ENCODE measurements at places on chromosomes 16 and 17.

DNA sequence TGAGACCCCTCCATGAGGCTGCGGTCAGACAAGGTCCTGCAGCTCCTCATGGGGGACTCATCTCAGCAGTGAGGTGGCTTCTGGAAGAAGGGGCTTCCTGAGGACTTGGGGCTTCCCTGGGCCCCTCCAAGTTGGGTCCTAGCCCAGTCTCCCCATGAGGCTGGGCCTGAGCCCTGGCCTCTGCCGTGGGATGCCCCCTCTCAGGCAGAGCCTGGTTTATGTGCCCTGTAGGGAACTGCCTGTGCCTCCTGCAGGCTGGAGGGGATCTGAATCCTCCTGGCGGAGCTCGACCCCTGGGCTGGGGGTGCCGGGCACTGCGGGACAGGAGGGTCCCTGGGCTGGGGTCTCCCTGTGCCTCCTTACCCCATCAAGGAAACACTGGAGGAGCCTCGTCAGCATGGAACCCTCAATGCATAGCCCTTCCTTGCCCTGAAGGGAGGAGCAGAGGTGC is 45.8 kb downstream of the TNFRSF13B start:
- H3K27ac ChIP-seq, result no peak overlapping the region
- no peaks in the 10 kb centered on the region for H3K4me1 ChIP-seq
- peak; percentile 38 for DNase-seq
- no peak overlapping the region for H3K4me3 ChIP-seq
- no peaks in the 10 kb centered on the region for H3K36me3 ChIP-seq
- no peaks in the 10 kb centered on the region for H3K27me3 ChIP-seq

- DNase-seq, result no peak
- H3K27me3 ChIP-seq, result no peaks in the 10 kb centered on the region
- no peak overlapping the region for H3K4me3 ChIP-seq
- H3K36me3 ChIP-seq, result peaks cover 6% of the 10 kb centered on the region
- H3K4me1 ChIP-seq, result peaks cover 22% of the 10 kb centered on the region
- H3K27ac ChIP-seq, result no peak overlapping the region
Observed at GRCh38 chr16:21611556-21612384, 12.4 kb downstream of the METTL9 start.

DNA sequence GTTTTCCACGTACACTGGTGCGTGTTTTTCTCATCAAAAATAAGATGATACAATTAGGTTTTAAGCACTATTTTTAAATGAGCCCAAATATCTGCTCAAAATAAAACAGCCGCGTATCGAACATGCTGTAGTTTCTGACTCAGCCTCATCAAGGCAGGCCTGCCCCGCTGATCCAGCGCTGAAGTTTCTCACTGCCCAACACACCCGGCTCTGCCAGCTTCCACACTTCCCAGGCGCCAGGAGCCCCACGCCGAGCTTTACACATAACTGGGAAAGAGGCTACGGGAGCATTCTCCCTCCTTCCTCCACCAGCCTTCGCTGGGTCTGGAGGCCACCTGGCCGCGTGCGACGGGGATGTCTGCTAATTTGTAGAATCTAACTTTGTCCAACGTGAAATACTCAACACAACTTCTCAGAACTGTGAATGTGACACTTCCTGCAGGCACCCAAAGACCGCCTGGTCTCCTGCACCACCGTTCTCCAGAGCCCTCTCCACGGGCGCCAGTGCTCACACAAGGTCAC is 42.1 kb downstream of the MAP1LC3B start:
- H3K4me1 ChIP-seq, result no peaks in the 10 kb centered on the region
- peaks cover 21% of the 10 kb centered on the region for H3K36me3 ChIP-seq
- H3K27ac ChIP-seq, result no peak overlapping the region
- no peak for DNase-seq
- no peaks in the 10 kb centered on the region for H3K27me3 ChIP-seq
- no peak overlapping the region for H3K4me3 ChIP-seq

DNA sequence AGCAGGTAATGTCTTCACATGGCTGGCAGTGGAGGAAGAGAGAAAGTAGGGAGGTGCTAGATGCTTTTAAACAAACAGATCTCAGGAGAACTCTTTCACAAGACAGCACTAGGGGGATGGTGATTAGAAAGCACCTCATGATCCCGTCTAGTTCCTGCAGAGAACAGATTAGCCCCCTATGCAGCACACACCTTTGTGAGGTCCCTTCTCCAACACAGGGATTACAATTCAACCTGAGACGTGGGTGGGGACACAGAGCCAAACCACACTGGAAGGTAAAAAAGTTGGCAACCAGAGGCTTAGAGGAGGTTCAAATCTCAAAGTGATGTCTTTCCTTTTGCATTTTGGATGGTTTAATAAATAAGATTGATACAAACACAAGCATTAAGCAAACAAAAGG is 394.7 kb downstream of the WWOX start:
- no peak overlapping the region for H3K4me3 ChIP-seq
- no peaks in the 10 kb centered on the region for H3K4me1 ChIP-seq
- H3K27me3 ChIP-seq, result no peaks in the 10 kb centered on the region
- H3K36me3 ChIP-seq, result no peaks in the 10 kb centered on the region
- DNase-seq, result peak; percentile 54

- H3K27me3 ChIP-seq, result peaks cover under 1% of the 10 kb centered on the region
- H3K27ac ChIP-seq, result no peak overlapping the region
- peak; percentile 30 for DNase-seq
- H3K36me3 ChIP-seq, result no peaks in the 10 kb centered on the region
Observed at GRCh38 chr16:66262253-66263167, 104.0 kb upstream of the CDH5 start.

- peaks cover 3% of the 10 kb centered on the region for H3K4me1 ChIP-seq
- H3K27me3 ChIP-seq, result no peaks in the 10 kb centered on the region
- no peak overlapping the region for H3K27ac ChIP-seq
- no peak for DNase-seq
- H3K4me3 ChIP-seq, result no peak overlapping the region
Observed at GRCh38 chr16:27822529-27822928, 241.0 kb downstream of the GSG1L start.

DNA sequence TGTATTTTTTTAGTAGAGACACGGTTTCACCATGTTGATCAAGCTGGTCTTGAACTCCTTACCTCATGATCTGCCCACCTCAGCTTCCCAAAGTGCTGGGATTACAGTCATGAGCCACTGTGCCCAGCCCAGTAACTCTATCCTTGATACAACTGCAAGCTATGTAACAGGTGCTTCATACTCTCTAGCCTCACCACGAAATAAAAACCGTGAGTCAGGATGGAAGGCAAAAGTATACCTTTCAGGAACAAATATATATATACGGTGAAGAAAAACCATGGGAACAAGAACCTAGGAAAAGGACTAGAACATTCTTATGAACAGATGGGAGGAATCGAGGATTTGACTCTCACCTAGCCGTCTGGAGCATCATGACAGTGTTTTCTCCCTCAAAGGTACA is 9.6 kb upstream of the FBF1 start:
- H3K27ac ChIP-seq, result no peak overlapping the region
- H3K4me1 ChIP-seq, result no peaks in the 10 kb centered on the region
- H3K36me3 ChIP-seq, result peaks cover 82% of the 10 kb centered on the region
- H3K27me3 ChIP-seq, result no peaks in the 10 kb centered on the region

- H3K36me3 ChIP-seq, result no peaks in the 10 kb centered on the region
- no peaks in the 10 kb centered on the region for H3K4me1 ChIP-seq
- H3K27me3 ChIP-seq, result peaks cover 33% of the 10 kb centered on the region
- H3K4me3 ChIP-seq, result no peak overlapping the region
- H3K27ac ChIP-seq, result no peak overlapping the region
Observed at GRCh38 chr16:80440667-80441066, 100.1 kb upstream of the DYNLRB2 start.

DNA sequence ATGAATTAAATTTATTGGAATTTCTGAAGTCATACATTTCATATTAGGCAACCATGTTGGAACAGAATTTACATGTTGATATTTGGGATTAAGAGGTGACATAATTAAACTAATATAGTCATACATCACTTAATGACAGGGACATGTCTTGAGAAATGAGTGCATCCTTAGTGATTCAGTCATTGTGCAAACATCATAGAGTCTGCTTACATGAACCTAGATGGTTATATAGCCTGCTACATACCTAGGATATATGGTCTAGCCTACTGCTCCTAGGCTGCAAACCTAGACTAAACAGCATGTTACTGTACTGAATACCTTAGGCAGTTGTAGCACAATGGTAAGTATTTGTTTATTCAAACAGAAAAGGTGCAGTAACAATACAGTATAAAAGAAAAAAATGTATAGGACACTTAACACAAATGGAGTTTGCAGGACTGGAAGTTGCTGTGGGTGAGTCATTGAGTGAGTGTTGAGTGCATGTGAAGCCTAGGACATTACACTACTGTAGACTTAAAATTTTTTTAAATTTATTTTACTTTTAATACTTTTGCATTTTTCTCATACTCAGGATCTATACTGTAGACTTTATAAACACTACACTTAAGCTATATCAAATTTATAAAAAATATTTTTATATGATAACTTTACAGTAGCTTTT is 85.6 kb downstream of the OMG start:
- H3K36me3 ChIP-seq, result peaks cover 36% of the 10 kb centered on the region
- no peaks in the 10 kb centered on the region for H3K4me1 ChIP-seq
- no peak overlapping the region for H3K27ac ChIP-seq
- H3K27me3 ChIP-seq, result no peaks in the 10 kb centered on the region
- no peak overlapping the region for H3K4me3 ChIP-seq

DNA sequence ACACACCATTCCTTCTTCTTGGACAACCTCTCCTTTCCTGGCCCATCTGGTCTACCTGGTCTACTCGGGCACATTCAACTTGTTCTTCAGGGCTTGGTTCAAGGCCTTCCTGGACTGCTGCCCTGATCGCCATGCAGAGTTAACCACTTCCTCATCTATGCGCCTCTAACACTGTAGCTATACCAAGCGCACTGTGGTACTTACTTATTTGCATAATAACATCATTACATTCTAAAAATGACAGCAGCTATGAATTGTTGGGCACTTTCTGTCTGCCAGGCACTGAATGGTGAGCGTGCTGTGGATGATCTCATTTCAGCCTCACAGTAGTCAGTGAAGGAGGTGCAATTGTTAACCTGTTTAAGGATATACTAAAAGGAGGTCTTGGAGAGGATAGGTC is 66.9 kb upstream of the SDK2 start:
- no peak overlapping the region for H3K27ac ChIP-seq
- H3K4me3 ChIP-seq, result no peak overlapping the region
- H3K27me3 ChIP-seq, result peaks cover 32% of the 10 kb centered on the region
- H3K4me1 ChIP-seq, result no peaks in the 10 kb centered on the region
- no peak for DNase-seq

GRCh38 chr17:31582151-31582907 is 190.9 kb downstream of the RAB11FIP4 start:
- H3K27ac ChIP-seq, result no peak overlapping the region
- DNase-seq, result no peak
- H3K4me3 ChIP-seq, result no peak overlapping the region
- H3K27me3 ChIP-seq, result no peaks in the 10 kb centered on the region
- H3K36me3 ChIP-seq, result no peaks in the 10 kb centered on the region
- H3K4me1 ChIP-seq, result no peaks in the 10 kb centered on the region

DNA sequence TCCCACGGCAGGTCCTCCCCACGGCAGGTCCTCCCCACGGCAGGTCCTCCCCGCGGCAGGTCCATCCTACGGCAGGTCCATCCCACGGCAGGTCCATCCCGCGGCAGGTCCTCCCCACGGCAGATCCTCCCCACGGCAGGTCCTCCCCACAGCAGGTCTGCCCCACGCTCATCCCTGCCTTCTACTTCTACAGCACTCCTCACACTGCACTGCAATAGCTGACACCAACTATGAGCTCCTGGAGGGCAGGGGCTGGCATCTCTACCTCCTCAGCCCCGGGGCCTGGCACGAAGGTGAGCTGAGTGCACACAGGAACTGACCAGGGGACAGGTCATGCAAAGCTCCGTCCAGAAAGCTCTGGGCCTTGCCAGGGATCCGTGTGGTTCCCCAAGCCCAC is 45.3 kb downstream of the RPH3AL start:
- H3K4me3 ChIP-seq, result no peak overlapping the region
- DNase-seq, result no peak
- H3K36me3 ChIP-seq, result no peaks in the 10 kb centered on the region
- no peaks in the 10 kb centered on the region for H3K4me1 ChIP-seq
- peaks cover 22% of the 10 kb centered on the region for H3K27me3 ChIP-seq

DNA sequence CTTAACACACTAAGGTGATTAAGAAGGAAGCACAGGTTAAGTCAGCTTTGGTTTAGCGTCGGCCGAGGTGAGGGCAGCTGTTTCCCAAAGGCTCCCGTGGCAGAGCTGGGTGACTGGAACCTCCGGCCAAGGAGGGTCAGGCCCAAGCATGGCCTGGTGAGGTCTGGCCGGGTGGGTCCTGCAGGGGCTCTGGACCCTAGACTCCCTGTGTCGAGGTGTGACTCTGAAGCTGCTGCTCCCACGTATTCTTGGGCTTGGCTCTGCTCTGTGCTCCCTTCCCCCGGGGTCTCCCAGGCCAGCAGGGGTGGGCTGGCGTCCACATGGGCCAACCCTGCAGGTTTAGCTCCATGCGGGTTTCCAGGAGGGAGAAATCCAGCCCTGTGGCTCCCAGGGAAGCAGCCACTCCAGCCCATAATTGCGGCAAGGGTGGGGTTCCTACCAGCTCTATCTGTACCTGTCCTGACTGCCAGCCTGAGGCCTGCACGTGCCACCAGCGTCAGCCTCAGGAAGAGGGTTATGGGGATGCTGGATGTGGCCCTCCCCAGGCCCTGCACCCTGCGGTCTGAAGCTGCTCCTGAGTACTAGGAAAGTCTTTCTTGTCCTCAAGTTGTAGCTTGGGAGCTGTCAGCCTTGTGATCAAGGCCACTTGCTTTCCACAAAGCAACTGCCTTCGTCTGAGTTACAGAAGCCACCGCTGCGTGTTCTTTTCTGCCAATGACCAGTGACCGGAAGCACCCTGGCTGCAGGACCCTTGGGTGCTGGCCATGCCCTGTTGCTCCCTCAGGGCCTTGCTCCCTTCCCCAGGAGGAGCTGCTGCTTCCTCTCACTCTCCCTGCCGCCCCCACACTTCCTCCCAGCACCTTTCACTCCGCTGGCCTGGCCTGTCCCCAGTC is 4.8 kb downstream of the CDK5R1 start:
- H3K27me3 ChIP-seq, result no peaks in the 10 kb centered on the region
- DNase-seq, result no peak
- peaks cover 18% of the 10 kb centered on the region for H3K36me3 ChIP-seq
- no peak overlapping the region for H3K4me3 ChIP-seq
- peaks cover 10% of the 10 kb centered on the region for H3K4me1 ChIP-seq

DNA sequence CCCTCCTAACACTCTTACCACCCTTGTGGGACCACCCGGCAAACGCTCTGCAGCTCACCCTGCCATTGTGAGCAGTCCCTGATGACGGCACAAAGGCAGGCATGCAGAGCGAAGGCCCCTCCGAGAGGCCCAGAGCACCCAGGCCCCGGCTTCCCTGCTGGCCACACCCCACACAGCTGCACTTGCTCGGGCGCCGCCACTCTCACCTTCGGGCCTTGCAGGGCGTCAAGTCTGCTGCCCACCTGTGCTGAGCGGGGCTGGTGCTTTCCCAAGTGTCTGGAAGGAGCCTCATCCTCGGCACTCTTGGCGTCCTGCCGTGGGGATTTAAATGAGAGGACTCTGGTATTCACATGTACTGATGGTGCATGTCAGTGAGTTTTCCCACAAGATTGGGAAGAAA is 30.3 kb upstream of the FASN start:
- no peak overlapping the region for H3K27ac ChIP-seq
- H3K4me3 ChIP-seq, result no peak overlapping the region
- DNase-seq, result peak; percentile 58
- H3K36me3 ChIP-seq, result no peaks in the 10 kb centered on the region
- H3K27me3 ChIP-seq, result no peaks in the 10 kb centered on the region

- H3K36me3 ChIP-seq, result no peaks in the 10 kb centered on the region
- DNase-seq, result peak; percentile 75
Observed at GRCh38 chr17:11742886-11743285, 144.6 kb downstream of the DNAH9 start.

GRCh38 chr16:81060576-81061306 is 16.3 kb downstream of the C16orf46 start:
- no peak overlapping the region for H3K4me3 ChIP-seq
- no peaks in the 10 kb centered on the region for H3K27me3 ChIP-seq

All from endodermal cell (in vitro differentiated cells).